ENCODE measurements at places on chromosomes 16 and 17.
A peak's percentile ranks its signal among the peaks of the same experiment; 100 is the strongest.

DNA sequence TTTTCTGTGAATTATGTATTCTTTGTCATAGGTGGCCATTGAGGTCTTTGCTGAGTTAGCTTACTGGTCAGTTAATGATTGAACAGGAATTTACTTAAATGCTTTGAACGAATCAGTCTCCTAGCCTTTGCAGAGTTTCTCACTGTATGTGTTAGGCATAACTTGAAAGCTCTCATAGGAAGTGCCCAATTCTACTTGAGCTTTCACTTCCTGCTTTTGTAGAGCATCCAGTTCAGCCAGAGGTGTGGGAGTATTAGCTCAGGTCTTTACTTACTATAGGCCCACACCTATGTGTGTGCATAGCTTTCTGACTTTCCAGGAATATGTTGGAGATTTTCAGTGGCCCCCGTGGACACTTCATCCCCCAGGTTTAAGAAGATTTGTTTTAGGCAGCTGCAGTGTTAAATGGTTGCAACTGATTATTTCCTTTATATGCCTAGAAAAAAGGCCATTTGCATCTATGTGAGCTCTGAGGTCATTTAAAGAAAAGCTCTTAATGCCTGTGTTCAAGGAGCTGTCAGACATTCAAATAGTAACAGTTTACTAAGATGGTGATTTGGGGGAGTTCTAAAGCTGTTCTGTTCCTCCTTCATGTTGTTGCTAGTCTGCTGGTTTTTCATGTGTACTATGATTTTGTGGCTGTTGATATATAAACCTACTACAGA lies 62.3 kb downstream of the PHKB start:
- DNase-seq = no peak

DNA sequence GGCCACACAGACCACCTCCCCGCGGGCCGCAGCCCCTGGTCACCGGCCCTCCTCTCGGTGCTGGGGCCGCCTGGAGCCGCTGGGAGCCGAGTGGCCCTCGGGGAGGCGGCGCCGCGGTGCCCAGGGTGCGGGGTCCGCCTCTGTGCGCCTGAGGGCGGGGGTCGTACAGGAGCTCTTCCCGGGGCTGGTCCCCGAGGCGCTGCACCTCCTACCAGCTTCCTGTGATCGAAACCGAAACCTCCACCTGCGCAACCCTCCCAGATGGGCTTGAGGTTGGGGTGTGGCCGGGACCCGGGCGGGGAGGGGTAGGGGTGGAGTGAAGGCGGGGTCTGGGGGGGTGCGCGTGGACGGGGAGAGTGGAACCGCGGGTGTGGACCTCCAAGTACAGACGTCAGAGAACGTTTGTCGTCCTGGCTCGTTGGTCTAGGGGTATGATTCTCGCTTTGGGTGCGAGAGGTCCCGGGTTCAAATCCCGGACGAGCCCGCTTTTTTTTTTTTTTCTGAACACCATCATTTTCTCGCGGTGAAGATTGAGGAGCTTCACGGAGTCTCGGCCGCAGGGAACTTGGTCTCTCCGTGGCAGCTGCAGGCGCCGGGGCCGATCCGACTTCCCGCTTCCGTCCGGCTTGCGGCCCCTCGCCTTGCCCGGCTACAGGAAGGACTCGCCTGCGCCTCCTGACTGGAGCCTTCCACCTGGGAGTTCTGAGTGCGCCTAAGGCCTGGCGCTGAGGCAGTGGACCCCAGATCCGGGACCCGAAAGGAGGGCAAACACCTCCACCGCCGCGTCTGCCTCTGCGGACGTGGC lies 23.9 kb downstream of the ZNF213 start:
- DNase-seq = peak; percentile 84

- peak; percentile 68 for DNase-seq
These were observed 17.6 kb downstream of the ABCC1 start for GRCh38 chr16:15966836-15967546.

DNA sequence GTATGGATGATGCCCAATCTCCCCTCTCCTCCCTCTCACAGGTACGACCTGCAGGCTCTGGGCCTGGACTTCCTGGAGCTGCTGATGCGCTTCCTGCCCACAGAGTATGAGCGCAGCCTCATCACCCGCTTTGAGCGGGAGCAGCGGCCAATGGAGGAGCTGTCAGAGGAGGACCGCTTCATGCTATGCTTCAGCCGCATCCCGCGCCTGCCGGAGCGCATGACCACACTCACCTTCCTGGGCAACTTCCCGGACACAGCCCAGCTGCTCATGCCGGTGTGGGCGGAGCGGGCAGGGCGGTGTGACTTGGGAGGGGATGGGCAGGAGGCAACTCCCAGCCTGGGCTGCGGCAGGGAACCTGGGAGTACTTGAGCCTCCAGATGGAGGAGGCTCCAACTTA lies 18.1 kb downstream of the SPATA32 start:
- DNase-seq = no peak

DNA sequence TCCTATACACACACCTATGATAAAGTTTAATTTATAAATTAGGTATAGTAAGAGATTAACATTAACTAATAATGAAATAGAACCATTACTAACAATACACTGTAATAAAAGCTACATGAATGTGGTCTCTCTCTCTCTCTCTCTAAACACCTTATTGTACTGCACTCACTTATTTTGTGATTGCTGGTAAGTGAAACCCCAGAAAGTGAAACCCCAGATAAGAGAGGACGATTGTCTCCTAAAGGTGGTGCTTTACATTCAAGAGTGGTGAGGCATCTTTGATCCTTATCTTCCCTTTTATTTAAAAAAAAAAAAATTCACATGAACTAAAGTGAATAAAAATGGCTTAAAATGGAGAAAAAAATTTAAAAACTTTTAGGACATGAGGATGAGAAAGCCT lies 80.1 kb upstream of the TRAP1 start:
- no peak for DNase-seq
